Liver (tissue), 10 donors: ENCODE measurements at places on chromosomes 7 and 10.

- DNase-seq, result no peak
These were observed 13.7 kb upstream of the USP6NL start for GRCh38 chr10:11625019-11625735.

DNA sequence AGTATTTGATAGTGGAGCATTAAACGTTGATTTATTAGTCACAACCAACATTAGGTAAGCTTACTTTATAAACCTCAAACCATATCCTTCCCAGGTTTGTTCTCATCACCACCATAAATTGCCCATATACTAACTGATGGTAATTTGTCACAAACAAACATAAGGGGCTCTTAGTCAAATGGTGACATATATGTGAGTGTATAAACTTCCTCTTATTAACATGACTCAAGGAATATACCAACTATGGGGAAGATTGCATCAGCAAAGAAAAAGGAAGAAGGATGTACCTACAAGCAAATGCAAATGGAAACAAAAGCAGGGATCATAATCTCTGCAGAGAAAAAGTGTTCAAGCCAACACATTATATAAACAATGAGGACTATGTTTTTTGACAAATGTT lies 418.2 kb upstream of the AKR1E2 start:
- DNase-seq, result no peak

GRCh38 chr7:150923802-150924201 lies 54.3 kb downstream of the KCNH2 start:
- no peak for DNase-seq

DNA sequence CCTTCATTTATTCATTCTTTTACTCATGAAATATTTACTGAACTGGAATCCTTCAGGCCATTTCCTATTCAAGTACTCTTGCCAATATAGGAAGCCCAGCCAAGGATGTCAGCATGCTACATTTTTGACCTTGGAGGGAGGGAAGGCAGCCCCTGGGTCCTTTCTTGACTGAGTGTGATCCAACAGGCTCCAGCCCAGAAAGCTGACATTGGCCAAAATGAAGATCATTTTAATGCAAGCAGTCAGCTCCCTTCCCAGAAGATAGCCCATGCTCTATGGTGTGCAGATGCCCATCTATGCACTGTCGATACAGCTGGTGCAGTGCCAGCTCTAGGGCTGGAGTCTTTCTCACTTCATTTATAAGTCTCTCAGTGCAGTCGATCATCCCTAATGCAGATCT lies 646.0 kb downstream of the KCNMA1 start:
- no peak for DNase-seq

DNA sequence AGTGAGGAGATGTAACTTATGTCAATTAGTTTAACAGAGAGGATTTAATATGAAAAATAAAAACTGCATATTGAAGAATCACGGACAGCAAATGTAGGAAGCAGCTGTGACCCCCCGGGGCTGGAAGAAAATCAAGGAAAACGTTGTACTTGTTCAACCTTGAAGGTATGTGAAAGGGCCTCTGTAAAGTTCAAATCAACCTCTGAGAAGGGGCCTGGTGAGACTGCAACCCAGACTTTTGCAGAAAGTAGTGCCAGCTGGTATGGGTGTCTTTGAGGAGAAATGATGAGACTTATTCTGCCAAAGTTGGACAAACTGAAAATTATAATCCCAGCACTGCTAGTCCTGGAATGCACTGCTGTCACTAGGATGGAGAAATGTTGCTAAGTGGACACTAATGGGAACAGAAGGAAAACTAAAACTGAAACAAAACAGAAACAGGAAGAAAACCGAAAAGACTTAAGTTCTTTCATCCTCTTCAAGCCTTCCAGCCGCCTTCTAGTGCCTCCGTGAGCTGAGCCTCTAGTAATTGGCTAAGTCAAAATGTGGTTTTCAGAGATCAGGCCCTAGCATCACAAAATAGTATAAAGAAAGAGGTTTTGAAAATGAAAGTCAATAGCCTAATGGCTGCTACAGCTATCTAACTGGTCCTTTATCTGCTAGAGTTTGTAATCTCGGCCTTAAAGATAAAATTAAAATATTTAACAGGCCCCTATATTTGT lies 253.7 kb upstream of the SORCS1 start:
- no peak for DNase-seq

GRCh38 chr7:142104550-142105527 lies 6.7 kb upstream of the MGAM2 start:
- no peak for DNase-seq

- DNase-seq, result no peak
These were observed 23.2 kb upstream of the BMPR1A start for GRCh38 chr10:86733260-86733671.

- no peak for DNase-seq
These were observed 288.8 kb downstream of the CACNA2D1 start for GRCh38 chr7:82154728-82155127.

DNA sequence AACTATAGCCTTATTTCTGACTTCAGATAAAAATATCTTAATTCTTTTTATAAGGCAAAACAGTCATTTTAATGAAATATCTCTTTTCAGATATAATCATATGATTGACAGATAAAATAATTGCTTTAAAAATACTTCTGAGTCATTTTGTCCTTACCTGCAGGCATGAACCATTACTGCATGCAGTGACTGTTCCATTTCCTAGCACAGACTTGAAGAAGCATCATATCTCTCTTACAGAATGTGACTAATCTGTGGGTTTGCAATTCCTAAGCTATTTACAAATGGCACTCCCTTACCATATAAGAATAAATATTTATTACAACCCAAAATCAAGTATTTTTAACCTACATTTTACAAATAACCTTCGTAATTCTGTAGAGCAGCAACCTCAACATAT lies 120.7 kb downstream of the SRPK2 start:
- no peak for DNase-seq

DNA sequence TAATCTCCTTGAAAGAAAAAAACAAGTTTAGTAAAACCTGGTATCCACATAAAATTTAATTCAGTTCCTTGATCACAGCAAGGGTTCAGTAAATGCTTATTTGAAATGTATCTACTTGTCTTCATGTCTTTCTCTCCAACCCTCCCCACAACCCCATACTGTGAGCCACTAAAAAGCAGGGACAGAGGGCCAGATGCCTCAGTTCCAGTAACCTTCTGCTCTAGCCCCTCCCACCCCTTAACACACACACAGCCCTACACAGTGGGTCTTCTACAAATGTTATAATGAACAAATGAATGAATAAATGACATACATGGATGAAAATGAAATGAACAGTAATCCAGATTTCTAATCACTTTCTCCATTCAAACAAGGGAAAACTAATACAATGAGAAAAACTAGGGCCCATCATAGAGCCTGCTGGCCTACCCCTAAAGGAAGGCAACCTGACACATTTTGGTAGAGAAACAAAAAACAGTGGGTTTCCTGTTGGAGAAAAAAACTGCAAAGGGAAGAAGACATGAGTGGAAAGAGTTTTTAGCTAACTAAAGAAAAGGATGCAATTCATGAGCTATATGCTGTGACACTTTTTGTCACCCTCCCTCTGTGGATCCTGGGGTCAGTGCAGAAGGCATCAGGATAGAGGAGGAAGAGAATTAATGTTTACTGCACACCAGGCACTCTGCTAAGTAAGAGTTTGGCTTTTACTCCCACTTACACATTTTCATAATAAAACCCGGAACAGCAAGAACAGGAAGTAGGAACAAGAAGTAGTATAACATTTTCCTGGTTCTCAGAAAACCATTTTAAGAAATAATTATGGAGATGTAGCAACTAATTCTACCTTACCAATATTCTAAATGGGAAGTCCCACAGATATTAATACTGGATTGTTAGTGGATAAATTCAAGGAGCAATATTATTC lies 38.1 kb downstream of the ELMO1 start:
- no peak for DNase-seq

GRCh38 chr7:130946114-130946513 lies 212.1 kb upstream of the KLF14 start:
- DNase-seq, result no peak

- no peak for DNase-seq
These were observed 370.8 kb downstream of the AUTS2 start for GRCh38 chr7:69968969-69969556.

DNA sequence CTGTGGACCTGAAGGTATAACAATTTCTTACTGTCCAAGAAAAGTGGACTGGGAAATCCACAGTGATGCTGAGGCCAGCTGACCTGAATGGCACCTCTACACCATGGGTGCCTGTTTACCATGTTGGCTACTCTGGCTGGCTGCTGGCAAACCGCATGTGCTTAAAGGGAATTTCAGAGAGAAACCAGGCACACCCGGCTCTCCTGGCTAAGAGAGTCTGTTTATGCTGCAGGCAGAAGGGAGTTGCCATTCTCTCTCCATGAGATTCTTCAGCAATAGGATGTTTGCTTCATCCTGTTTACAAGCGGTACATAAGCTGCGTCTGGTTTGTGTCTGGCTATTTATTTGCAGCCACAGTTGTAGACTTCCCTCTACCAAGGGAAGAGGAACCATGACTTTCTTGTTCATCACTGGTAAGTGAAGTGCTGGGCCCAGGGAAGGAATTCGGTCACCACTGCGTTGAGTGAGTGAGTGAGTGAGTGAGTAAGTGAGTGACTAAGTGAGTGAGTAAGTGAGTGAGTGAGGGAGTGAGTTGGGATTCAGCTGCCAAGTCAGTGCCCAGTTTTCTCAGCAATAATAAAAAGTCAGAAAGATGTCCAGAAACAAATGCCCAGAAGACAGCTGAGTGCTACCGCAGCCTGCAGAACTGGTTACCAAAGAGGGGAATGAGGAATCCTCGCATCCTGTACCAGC lies 90.4 kb downstream of the COBL start:
- DNase-seq, result no peak

- DNase-seq, result no peak
These were observed 8.1 kb downstream of the MXI1 start for GRCh38 chr10:110215286-110216170.

DNA sequence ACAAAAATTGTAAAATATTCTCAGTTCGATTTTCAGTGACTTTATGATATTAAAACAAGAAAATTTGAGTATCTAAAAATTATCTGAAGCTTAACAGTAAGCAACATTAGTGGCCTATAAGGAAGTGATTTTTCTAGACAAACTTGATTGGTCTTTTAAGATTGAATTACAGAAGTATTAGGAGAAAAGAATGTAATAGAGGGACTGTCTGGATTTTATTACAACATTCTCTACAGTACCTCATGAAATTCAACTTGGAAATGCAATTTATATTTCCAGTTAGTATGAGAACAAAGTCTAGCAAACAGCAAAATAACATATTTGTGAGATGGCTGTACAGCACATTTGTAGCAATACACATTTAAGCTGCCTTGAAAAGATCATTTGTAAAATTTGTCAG lies 18.8 kb downstream of the REEP3 start:
- DNase-seq, result no peak

DNA sequence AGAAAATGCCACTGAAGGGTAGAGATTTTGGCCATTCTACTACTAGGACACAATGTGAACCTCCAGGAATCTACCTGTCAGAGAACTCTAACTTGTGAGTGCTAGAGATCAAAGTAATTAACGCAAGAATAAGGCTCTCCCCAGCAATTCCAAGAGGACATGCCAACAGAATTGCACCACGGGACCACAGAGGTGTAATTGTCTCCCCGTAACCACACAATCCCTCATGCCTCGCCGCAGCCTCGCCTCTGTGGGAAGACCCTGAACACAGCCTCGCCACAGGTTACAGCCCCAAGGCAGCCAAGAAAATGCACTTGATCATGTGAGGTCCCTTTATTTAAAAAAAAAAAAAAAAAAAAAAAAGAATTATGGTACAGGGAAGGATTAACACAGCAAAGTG lies 29.5 kb downstream of the CDCA7L start:
- DNase-seq, result no peak

DNA sequence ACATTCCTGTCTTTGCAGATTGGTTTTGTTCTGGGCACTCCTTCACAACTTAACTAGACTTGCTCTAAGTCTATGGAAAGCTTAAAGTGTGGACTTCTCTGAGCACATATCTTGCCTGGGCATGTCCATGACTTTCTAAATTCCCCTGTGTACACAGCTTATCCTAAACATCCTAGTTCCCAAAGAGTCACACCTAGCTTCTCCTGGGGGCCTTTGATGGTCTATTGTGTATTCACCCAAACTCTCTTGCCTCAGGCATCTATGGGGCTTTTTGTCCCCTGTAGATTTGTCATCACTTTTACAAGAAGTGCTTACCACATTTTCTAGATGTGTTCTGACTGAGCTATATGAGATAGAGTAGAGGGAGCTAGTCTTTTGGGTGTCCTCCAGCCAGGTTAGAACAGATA lies 12.2 kb upstream of the ZNF488 start:
- DNase-seq, result no peak

GRCh38 chr7:30074422-30075030 lies 46.3 kb downstream of the PLEKHA8 start:
- DNase-seq, result no peak

- DNase-seq, result no peak
These were observed 160.0 kb downstream of the NEBL start for GRCh38 chr10:20737107-20737506.

- DNase-seq, result no peak
These were observed 851.5 kb upstream of the COBL start for GRCh38 chr7:52168085-52168484.

- DNase-seq, result no peak
These were observed 20.8 kb downstream of the ACSM6 start for GRCh38 chr10:95214793-95215192.

GRCh38 chr7:114879554-114879953 lies 42.3 kb upstream of the MDFIC start:
- DNase-seq, result no peak

GRCh38 chr7:31104361-31105255 lies 52.5 kb downstream of the ADCYAP1R1 start:
- no peak for DNase-seq

DNA sequence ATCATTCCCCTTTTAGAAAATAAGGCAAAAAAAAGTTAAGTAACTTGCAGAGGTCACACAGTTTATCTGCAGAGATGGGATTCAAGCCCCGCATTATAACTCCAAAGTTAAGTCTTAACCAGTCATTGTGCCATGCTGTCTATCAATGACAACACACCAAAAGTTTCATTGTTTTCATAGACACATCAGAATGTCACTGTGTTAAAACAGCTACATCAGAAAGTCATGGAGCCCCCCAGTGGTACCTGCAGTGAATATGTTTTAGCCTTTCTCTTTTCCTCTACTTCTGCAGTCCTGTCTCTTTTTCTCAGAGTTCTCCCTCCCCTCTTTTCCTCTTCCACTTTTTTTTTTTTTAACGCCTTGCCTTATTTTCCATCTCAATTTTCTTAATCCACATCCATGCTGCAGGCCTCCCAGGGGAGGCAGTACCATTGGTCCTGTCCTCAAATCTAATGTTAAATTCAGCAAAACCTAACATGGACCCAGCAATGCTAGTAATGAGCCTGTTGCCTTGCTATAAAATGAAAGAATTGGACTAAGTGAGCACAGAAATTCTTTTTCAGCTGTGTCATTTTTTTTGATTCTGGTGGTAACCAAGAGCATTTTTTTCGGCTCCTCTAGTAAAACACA lies 3.8 kb upstream of the NRCAM start:
- no peak for DNase-seq

GRCh38 chr7:95871075-95871848 lies 98.9 kb downstream of the DYNC1I1 start:
- DNase-seq, result no peak

DNA sequence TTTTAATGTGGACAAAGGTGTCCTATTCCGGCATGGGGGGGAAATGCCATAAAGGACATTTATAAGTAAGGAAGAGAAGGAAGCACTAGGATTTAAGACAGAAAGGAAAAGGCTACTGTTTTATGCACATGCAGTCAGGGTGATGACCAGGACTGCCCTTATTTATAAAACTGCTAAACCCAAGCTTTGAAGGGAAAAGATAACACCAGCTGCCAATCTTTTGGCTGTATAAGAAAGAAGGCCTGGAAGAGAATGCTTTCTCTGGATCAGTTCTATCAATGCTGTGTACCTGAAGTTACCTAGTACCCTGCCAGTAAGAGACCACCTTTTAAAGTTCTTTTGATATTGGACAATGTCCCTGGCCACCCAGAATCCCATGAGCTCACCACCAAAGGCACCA lies 59.2 kb downstream of the MINDY3 start:
- no peak for DNase-seq
